ENCODE measurements at places on chromosomes 7 and 10. TPM values are rescaled to one million over a fixed set of nuclear protein-coding genes. Genes with fewer than 3 reads are reported as not detected.

Gene CPED1
- 20.2 TPM for total RNA-seq

Gene BMPER
- 97.3 TPM for total RNA-seq

Gene IFIT1B
- total RNA-seq, result not detected

Gene EBF3
- total RNA-seq, result 0.43 TPM

Gene EPHB4
- total RNA-seq, result 32.9 TPM
